Osteoblast (primary cell): ENCODE measurements at places on chromosomes 11 and 22.
A peak's percentile ranks its signal among the peaks of the same experiment; 100 is the strongest.

- DNase-seq, result no peak
- H3K27ac ChIP-seq, result no peak overlapping the region
- no peaks in the 10 kb centered on the region for H3K27me3 ChIP-seq
- H3K36me3 ChIP-seq, result peaks cover 16% of the 10 kb centered on the region
- H3K4me1 ChIP-seq, result no peaks in the 10 kb centered on the region
Measured at GRCh38 chr22:42061041-42061440, 9.6 kb downstream of the NAGA start.

DNA sequence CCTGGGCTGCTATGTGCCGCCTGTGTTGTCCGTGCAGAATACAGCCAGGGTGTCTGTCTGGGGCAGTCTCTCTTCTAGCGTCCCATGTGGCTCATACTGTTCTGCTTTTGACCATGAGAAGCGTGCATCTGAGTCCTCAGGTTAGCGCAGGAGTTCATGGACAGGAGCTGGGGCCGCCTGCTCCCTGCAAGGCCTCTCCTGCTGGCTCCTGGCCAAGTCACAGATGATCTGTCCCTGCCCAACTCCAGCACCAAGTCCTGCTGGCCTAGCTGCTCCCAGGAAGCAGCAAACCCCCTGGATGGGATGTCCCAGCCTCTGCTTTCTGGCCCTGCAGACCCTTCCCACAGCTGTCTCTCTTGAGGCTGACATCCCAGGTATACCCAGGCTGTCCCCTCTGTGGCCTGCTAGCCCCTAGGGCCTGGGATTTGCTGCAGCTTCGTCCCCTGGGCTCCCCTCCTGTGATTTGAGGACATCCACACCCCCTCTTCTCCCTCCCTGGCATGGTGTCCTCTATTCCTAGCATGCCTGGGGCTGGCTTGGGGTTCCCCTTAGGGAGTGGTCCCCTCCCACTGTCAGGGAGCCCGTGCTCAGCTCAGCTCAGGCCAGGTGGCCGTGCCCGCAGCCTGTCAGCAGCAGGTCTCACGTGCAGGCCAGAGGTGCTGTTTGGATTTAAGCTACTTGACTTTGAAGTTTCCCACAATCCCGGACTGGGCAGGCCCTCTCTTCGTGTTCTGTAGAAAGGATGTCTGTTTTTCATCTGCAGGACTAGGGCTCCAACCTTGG, 17.8 kb downstream of the PRR5 start:
- DNase-seq, result peak; percentile 18
- no peaks in the 10 kb centered on the region for H3K27me3 ChIP-seq
- no peaks in the 10 kb centered on the region for H3K36me3 ChIP-seq
- H3K4me3 ChIP-seq, result no peak overlapping the region

GRCh38 chr11:62242021-62242420, at the start of gene SCGB1D2:
Gene SCGB1D2 (plus strand): TSS chr11:62242239. CDS start chr11:62242308, 69 bp downstream.
- H3K27ac ChIP-seq, result no peak within 1 kb of the TSS
- H3K27me3 ChIP-seq, result peaks cover under 1% of the 10 kb centered on the region
- no peaks in the 10 kb centered on the region for H3K36me3 ChIP-seq
- no peak within 1 kb of the TSS for H3K4me3 ChIP-seq

- no peak for DNase-seq
- peaks cover 9% of the 10 kb centered on the region for H3K4me1 ChIP-seq
- peak overlapping the region; percentile 25 for H3K27ac ChIP-seq
Measured at GRCh38 chr11:587546-587945, 11.3 kb downstream of the PHRF1 start.

GRCh38 chr22:26553056-26553752, 36.7 kb downstream of the TPST2 start:
- H3K4me1 ChIP-seq, result peaks cover 49% of the 10 kb centered on the region
- H3K36me3 ChIP-seq, result no peaks in the 10 kb centered on the region

DNA sequence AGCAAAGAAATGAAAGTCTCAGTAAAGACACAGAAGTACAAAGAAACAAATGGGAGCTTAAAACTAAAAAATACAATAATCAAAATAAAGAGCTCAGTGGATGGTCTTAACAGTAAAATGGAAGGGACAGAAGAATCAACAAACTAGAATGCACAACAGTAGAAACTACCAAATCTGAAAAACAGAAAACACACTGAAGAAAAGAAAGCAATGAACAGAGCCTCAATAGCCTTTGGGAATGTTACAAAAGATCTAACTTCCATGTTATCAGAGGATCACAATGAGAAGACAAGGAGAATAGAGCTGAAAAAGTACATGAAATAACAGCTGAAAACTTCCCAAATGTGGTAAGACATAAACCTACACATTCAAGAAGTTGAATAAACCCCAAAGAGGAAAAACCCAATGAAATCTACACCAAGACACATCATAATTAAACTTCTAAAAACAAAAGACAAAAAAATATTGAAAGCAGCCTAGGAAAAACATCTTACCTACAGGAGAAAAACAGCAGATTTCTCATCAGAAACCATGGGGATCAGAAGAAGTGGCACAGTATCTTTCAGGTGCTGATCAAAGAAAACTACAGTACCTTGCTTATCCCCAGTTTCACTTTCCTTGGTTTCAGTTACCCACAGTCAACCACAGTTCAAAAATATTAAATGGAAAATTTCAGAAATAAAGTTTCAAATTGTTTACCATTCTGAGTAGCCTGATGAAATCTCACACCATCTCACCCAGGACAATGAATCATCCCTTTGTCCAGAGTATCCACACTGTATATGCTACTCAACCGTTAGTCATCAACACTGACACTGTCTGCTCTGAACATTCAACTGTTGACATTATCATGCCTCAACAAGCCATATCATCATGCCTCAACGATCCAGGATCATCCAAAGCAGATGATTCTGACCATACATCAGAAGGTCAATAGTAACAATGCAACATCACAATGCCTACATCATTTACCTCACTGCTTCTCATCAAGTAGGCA, 22.2 kb downstream of the RRAS2 start:
- peak; percentile 92 for DNase-seq
- H3K27me3 ChIP-seq, result no peaks in the 10 kb centered on the region
- no peaks in the 10 kb centered on the region for H3K36me3 ChIP-seq

- peak; percentile 92 for DNase-seq
- no peak overlapping the region for H3K27ac ChIP-seq
- H3K27me3 ChIP-seq, result peaks cover 48% of the 10 kb centered on the region
- no peaks in the 10 kb centered on the region for H3K4me1 ChIP-seq
- H3K4me3 ChIP-seq, result peak overlapping the region; percentile 64
Measured at GRCh38 chr11:110712659-110713448, 617 bp upstream of the ARHGAP20 start.

DNA sequence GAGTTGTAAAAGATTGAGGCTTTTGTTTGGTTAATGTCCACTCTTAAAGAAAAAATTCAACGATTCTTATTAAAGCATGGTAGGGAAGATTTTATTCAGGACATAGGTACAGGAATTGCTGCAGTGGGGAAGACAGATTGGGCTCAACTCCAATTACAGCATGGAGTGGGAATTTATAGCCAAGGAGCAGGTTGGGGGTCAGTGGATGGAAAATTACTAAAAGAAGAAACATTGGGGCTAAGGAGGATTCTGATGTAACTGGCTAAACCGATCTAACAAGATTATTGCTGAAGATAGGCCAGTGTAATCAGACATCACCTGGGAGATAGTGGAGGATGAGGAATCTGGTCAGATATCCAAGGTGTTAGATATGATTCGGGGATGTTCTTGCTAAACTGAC, 97.4 kb downstream of the FAR1 start:
- H3K27me3 ChIP-seq, result no peaks in the 10 kb centered on the region
- no peaks in the 10 kb centered on the region for H3K36me3 ChIP-seq
- no peak for DNase-seq
- peaks cover 11% of the 10 kb centered on the region for H3K4me1 ChIP-seq
- H3K27ac ChIP-seq, result no peak overlapping the region

DNA sequence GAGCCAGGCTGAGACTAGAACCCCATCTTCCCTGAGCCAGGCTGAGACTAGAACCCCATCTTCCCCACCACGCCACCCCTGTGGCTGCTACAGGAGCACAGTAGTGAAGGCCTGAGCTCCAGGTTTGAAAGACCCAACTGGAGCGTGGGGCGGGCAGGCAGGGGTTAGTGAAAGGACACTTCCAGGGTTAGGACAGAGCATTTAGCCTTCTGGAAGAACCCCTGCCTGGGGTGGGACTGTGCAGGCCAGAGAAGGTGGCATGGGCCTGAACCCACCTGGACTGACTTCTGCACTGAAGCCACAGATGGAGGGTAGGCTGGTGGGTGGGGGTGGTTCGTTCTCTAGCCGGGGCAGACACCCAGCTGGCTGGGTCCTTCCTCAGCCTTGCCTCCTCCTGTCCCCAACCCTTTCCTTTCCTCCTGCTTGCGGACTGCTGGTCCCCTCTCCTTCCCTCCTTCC, 24.1 kb downstream of the SUN2 start:
- H3K27me3 ChIP-seq, result no peaks in the 10 kb centered on the region
- H3K36me3 ChIP-seq, result peaks cover 77% of the 10 kb centered on the region
- DNase-seq, result no peak
- no peaks in the 10 kb centered on the region for H3K4me1 ChIP-seq
- no peak overlapping the region for H3K4me3 ChIP-seq

DNA sequence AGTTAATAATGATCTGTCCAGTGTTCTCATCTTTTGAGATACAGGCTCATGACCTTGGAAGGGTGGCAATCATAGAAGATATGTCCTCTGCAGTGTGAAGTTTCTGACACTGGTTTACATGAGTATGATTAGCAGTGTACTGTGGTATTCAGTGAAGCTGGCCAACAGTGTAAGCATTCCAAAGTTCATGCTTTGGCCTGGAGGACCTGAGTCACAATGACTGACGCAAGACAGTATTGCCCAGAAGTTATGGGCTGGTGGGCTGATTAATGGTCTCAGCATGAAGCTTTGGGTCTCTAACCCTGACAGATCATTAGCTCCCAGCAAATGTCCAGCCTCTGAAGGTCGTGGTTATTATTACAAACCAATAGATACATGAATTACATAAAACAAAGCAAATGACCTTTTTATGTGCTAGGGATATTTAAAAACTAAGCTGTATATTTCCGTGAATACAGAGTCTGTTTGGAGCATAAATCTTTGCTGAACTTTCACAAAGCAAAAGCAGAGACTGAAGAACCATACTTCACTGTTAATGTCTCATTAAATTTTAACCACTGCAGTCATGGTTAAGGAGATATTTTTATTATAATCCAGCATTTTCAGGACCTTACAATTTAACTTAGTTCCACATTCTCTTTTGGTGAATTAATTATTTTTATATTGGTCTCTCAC, 28.3 kb upstream of the USP47 start:
- DNase-seq, result peak; percentile 94
- H3K4me1 ChIP-seq, result peaks cover 18% of the 10 kb centered on the region
- peak overlapping the region; percentile 94 for H3K27ac ChIP-seq
- H3K4me3 ChIP-seq, result peak overlapping the region; percentile 0
- no peaks in the 10 kb centered on the region for H3K36me3 ChIP-seq

- no peak overlapping the region for H3K4me3 ChIP-seq
- H3K27me3 ChIP-seq, result no peaks in the 10 kb centered on the region
- no peak overlapping the region for H3K27ac ChIP-seq
Measured at GRCh38 chr11:114326776-114327175, 30.6 kb downstream of the NNMT start.

GRCh38 chr11:2300936-2301630, 635 bp downstream of the C11orf21 start:
- H3K27me3 ChIP-seq, result no peaks in the 10 kb centered on the region
- H3K27ac ChIP-seq, result no peak overlapping the region
- no peaks in the 10 kb centered on the region for H3K36me3 ChIP-seq
- no peak overlapping the region for H3K4me3 ChIP-seq
- peak; percentile 71 for DNase-seq
- peaks cover 8% of the 10 kb centered on the region for H3K4me1 ChIP-seq

- DNase-seq, result peak; percentile 38
- no peak overlapping the region for H3K27ac ChIP-seq
- H3K27me3 ChIP-seq, result peaks cover 53% of the 10 kb centered on the region
- H3K4me1 ChIP-seq, result no peaks in the 10 kb centered on the region
- H3K4me3 ChIP-seq, result no peak overlapping the region
Measured at GRCh38 chr11:114150671-114151070, 91.2 kb downstream of the ZBTB16 start.

DNA sequence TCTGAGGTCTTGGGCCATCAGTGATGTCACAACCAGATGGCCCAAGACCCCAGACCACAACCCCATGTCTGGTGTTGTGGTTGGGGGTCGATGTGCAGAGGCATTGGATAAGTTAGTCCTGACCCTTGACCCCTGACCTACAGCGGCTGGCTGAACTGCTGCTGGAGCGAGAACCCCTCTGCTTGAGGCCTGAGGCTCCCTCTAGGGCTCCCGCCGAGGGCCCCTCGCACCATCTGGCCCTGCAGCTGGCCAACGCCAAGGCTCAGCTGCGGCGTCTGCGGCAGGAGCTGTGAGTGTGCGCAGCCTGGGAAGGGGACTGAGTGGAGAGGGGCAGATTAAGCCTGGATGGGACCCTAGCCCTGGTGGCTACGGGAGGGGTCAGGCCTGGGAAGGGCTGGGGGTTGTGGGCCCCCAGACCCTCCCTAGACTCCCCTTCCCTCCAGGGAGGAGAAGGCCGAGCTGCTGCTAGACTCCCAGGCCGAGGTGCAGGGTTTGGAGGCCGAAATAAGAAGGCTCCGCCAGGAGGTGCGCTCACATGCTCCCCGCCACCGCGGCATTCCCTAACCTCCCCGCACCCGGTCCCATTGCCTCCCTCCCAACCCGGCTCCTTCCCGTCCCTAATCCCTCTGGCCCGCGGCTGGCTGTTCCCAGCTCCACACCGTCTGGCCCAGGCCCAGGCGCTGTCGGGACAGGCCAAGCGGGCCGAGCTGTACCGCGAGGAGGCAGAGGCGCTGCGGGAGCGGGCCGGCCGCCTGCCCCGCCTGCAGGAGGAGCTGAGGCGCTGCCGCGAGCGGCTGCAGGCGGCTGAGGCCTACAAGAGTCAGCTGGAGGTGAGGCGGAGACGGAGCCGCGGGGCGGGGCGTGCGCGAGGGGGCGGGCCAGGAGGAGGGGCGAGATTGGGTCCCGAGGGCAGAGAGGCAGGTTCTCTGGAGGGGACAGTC, 2.1 kb downstream of the CCDC88B start:
- no peaks in the 10 kb centered on the region for H3K27me3 ChIP-seq
- peak overlapping the region; percentile 68 for H3K4me3 ChIP-seq
- peaks cover 3% of the 10 kb centered on the region for H3K4me1 ChIP-seq
- peak; percentile 100 for DNase-seq
- peak overlapping the region; percentile 23 for H3K27ac ChIP-seq
- H3K36me3 ChIP-seq, result no peaks in the 10 kb centered on the region

DNA sequence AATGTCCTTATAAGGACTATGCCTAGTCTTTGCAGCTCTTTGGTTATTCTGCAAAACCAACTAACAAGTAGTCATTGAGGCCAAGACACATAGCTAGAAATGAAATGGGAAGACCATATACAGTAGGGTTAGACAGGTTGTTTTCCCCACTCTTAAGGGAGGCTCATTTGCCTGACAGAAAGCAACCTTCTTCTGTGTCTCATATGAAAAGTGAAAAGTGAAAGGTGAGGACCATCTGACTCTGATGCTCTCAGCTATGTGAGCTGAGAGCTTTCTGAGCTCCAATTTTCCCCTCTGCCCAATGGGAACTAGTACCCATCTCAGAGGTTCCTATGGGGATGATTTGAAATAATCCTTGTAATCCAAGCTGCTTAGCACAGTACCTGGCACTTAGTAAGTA, 142.0 kb upstream of the BDNF start:
- H3K4me3 ChIP-seq, result no peak overlapping the region
- no peak overlapping the region for H3K27ac ChIP-seq
- H3K36me3 ChIP-seq, result no peaks in the 10 kb centered on the region
- no peaks in the 10 kb centered on the region for H3K27me3 ChIP-seq
- peaks cover 5% of the 10 kb centered on the region for H3K4me1 ChIP-seq
- no peak for DNase-seq

- no peaks in the 10 kb centered on the region for H3K4me1 ChIP-seq
- H3K27ac ChIP-seq, result no peak overlapping the region
- no peak for DNase-seq
Measured at GRCh38 chr11:36105743-36106581, 162.1 kb downstream of the LDLRAD3 start.

- no peak overlapping the region for H3K4me3 ChIP-seq
- H3K27me3 ChIP-seq, result peaks cover 17% of the 10 kb centered on the region
- no peak for DNase-seq
- no peaks in the 10 kb centered on the region for H3K36me3 ChIP-seq
- no peaks in the 10 kb centered on the region for H3K4me1 ChIP-seq
Measured at GRCh38 chr11:14635546-14635945, 8.1 kb upstream of the PDE3B start.
